ENCODE measurements at places on chromosomes 4 and X.
A peak's percentile ranks its signal among the peaks of the same experiment; 100 is the strongest.

DNA sequence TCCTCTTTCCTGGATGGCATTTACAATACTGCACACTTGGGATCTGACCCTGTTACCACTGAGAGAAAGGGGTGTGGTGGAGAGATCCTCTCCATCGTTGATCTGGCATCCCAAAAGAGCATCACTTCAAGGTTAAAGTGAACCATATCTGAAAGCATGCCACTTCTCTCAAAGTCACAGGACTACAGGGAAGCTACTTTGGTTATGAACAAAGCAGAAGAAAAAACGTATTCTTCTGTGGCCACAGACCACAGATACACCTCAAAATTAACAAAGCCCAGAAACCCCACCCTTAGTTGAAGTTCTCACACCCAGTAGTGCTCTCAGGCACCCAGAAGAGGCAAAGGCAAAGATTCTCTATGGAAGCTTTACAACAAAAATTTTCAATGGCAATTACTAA is 108.3 kb downstream of the JADE1 start:
- DNase-seq, result peak; percentile 6

DNA sequence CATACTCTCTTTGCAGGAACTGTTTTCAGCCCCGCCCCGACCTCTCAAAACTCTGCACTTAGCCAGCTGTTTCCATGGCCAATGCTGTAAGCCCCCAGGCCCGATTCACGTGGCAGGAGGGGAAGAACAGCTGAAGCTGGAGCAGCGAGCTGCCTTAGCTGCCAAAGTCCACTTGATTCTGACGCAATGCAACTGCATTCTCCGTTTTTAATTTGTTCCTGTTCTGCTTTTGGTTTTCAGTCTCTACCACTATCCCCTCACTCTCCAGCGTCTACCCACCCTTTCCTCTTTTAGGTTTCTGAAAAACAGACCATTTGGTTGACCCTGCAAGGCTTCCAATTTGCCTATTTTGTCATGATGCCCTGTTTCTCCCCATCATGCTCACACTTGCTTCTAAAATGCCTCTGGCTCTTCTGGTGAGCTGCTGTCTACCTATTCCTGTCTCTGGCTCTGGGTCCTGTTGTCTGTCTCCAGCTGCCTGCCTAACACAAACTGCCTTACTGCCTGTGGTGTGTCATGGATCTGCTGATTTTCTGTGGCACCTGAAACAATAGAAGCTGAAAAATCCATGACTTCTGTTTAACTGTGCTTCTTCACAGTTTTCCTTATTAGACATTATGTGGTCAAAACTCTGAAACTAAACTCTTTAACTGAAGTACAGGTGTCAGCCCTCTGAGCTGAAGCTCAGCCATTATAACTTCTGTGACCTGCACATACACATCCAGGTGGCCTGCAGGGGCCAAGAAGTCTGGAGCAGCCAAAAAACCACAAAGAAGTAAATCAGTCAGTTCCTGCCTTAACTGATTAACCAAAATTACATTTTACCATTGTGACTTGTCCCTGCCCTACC is 160.5 kb upstream of the AGTR2 start:
- peak; percentile 72 for DNase-seq

- DNase-seq, result no peak
Observed at GRCh38 chr4:27861802-27862201, 1001.2 kb downstream of the STIM2 start.

- DNase-seq, result no peak
Observed at GRCh38 chrX:101377547-101377946, 8.4 kb downstream of the BTK start.

DNA sequence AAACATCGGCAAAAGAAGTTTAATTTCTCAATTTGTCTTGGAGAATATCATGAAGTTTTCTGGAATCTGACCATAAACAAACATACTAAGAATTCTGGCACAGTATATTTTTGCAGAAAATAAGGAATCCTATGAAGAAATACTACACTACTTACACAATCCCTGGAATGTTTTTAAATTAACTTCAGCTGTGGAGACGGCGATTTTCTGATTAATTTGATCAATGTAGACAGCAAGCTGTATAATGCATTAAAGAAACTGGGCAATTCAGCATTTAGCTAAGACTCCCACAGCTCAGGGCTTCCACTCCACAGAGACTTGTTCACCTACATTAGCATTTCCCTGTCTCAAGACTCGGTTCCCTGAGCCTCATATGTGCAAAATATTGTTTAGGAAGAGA is 12.2 kb downstream of the EGFL6 start:
- no peak for DNase-seq

- no peak for DNase-seq
Observed at GRCh38 chrX:22616867-22617266, 344.2 kb downstream of the CBLL2 start.

DNA sequence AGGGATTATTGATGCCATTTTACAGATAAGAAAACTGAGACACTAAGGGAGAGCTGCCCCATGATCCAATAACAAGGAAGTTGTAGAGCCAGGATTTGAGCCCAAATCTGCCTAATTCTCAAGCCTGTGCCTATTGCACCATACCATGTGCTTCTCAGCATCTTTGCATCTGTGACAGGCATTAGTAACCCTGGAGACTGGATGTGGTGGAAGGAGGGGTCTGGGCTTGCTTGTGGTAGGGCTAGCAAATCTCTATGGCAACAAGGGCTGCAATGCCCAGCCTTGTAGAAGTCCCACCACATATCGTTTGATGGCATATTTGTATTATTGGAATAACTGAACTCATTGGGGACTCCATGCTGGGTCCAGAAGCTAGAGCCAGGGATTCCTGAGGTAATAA is 58.1 kb downstream of the RTL5 start:
- DNase-seq, result no peak

DNA sequence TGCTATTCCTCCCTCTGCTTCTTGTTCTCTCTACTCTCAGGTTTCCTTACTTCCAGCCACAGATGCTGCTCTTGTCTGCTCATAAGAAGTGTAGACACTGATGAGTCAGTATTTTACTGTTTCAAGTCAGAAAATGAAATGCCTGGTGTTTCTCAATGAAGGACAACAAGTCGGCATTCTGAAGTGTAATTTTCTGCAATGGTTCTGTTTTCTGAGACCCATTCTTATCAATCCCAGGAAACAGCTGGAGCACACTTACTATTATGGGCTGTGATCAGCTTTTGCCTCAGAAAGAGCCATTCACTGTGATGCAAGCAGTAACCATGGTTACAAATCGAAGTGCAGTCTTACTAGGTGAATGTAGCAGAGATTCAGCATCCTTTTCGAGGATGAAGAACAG is 42.0 kb downstream of the SLC4A4 start:
- no peak for DNase-seq

GRCh38 chr4:907103-907400 is 25.1 kb downstream of the GAK start:
- no peak for DNase-seq

DNA sequence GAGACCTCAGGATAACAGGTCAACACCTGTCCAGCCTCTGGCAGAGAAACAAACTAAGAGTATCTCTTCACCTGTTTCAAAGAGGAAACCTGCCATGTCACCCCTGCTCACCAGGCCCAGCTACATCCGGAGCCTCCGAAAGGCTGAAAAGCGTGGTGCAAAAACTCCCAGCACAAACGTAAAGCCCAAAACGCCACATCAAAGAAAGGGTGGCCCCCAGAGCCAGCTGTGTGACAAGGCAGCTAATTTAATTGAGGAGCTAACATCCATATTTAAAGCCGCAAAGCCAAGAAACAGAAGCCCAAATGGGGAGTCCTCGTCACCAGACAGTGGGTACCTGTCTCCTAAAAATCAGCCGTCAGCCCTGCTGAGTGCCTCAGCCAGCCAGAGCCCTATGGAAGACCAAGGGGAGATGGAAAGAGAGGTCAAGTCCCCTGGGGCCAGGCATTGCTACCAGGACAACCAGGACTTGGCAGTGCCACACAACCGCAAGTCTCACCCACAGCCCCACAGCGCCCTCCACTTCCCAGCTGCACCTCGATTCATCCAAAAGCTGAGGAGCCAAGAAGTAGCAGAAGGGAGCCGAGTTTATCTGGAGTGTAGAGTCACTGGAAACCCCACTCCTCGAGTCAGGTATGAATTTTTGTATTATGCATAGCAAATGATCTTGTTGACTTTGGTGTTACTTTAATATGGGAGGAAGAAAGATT is 15.1 kb downstream of the PALLD start:
- no peak for DNase-seq

- no peak for DNase-seq
Observed at GRCh38 chrX:149629730-149630387, 1.7 kb downstream of the TMEM185A start.
